ENCODE measurements at places on chromosomes 1 and 21. TPM values are rescaled to one million over a fixed set of nuclear protein-coding genes. Genes with fewer than 3 reads are reported as not detected.

- peak overlapping the region; percentile 18 for H3K4me3 ChIP-seq
- peak overlapping the region; percentile 89 for H3K27ac ChIP-seq
- DNase-seq = no peak
- no peaks in the 10 kb centered on the region for H3K27me3 ChIP-seq
Observed at GRCh38 chr1:172180501-172181285, 239.8 kb upstream of the C1orf105 start.

DNA sequence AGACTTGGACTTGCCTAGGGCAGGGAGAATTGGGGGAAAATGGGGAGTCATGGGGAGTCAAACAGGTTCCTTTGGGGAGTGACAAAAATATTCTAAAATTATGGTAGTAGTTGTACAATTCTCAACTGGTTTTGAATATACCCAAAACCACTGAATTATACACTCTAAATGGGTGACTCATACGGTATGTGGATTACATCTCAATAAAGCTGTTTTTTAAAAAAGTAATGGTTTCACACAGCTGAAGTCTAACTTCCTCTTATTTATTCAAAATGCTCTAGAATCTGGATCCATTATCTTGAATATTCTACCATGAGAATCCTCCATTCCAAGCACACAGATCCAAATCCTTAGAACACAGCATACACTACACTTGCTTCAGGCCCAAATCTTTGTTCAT is 11.1 kb downstream of the EIF4G3 start:
- no peak for DNase-seq
- no peak overlapping the region for H3K27ac ChIP-seq
- H3K4me1 ChIP-seq = no peaks in the 10 kb centered on the region
- H3K4me3 ChIP-seq = no peak overlapping the region
- no peaks in the 10 kb centered on the region for H3K27me3 ChIP-seq
- peaks cover 11% of the 10 kb centered on the region for H3K36me3 ChIP-seq

DNA sequence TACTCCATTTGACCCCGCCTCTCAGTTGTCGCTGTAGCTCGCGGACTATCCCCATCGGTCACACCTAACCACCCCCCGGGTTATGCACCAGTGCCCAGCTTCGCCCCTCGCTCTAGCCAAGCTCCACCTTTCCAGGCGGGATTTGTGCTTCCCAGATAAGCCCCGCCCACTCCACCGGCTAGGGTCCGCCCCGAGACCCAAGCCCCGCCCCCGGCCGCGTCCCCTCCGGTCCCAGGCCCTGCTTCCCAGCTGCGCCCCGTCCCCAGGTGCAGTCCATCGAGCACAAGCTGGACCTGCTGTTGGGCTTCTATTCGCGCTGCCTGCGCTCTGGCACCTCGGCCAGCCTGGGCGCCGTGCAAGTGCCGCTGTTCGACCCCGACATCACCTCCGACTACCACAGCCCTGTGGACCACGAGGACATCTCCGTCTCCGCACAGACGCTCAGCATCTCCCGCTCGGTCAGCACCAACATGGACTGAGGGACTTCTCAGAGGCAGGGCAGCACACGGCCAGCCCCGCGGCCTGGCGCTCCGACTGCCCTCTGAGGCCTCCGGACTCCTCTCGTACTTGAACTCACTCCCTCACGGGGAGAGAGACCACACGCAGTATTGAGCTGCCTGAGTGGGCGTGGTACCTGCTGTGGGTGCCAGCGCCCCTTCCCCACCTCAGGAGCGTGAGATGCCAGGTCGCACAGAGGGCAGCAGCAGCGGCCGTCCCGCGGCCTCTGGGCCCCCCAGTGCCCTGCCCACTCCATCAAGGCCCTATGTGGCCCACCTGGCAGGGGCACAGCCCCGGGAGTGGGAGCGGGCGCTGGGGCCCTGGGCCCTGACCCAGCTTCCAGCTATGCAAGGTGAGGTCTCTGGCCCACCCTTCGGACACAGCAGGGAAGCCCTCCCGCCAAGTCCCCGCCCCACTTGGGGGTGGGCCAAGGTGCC is 23.9 kb downstream of the CITED4 start:
- H3K27me3 ChIP-seq = no peaks in the 10 kb centered on the region
- DNase-seq = no peak
- H3K27ac ChIP-seq = no peak overlapping the region
- no peak overlapping the region for H3K4me3 ChIP-seq
- H3K4me1 ChIP-seq = no peaks in the 10 kb centered on the region

The CRABP2 gene
- total RNA-seq = 97.7 TPM

DNA sequence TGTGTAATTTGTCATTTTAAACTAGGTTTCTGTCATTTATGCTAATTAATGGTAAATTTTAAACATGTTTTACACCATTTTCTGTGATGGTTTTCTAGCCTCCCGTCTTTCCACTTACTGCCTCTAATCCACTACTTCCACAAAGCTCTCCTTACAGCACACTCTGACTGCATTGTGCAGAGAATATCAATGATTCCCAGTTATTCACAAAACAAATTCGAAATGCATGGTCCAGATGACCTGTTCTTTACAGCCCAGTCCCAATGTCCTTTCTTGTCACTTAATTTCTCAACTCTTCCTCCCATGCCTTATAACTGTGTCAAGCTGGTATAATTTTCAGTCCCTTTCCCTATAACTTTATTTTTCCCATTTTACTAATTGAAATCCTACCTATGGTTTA is 770.5 kb downstream of the USP25 start:
- no peak for DNase-seq
- no peak overlapping the region for H3K27ac ChIP-seq
- no peaks in the 10 kb centered on the region for H3K36me3 ChIP-seq
- no peaks in the 10 kb centered on the region for H3K27me3 ChIP-seq

DNA sequence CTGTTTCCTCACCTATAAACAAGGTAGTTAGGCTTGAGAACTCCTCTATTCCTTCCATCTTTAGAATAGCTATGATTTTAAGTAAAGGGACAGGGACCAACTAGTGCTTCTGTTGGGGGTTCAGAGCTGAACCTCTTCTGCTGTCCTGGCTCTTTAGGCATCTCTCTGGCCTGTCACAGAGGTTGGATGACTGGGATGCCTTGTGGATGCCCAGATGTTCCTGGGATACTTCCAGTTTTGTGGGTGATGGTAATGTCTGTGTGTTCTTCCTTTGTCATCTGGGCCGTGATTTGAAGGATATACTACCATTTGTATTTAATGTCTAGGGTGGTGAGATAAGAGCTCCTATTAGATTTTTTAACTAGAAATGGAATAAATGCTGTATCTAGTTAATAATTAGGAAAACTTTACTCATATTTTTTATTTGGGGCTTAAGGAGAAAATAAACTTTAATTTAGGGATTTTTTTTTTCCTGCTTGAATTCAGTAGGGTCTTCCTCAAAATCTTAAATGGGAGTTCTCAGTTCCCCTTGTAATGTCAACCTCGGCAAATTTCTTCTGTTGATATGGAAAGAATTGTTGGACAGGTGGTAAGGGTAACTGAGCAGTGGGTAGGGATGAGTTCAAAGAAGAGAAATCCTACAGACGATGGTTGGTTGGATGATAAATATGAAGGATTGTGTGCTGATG is 47.2 kb downstream of the LAMC1 start:
- H3K27ac ChIP-seq = no peak overlapping the region
- H3K27me3 ChIP-seq = no peaks in the 10 kb centered on the region

The SGIP1 gene
- 14.0 TPM for total RNA-seq

The CYP4A11 gene
- total RNA-seq = not detected

GRCh38 chr1:165486663-165487062 is 41.7 kb upstream of the RXRG start:
- H3K27ac ChIP-seq = no peak overlapping the region
- no peaks in the 10 kb centered on the region for H3K27me3 ChIP-seq
- no peaks in the 10 kb centered on the region for H3K36me3 ChIP-seq
- H3K4me3 ChIP-seq = no peak overlapping the region
- peaks cover 6% of the 10 kb centered on the region for H3K4me1 ChIP-seq

DNA sequence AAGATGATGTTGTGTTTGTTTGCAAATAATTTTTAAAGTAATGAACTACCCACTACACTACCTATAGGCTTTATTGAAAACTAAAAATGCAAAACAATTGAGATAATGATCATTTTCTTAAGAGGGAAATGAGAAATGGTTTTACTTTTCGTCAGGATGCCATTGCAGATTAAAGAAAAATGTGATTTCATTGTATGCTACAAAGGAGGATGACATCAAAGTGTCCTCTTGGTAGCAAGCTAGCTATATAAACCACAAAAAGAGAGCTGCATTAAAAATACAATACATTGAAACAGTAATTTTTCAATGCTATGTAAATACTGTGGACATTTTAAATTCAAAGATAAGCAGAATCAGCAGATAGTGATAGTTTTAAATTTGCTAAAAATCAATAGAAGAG is 87.5 kb upstream of the DPYD start:
- no peak for DNase-seq
- no peaks in the 10 kb centered on the region for H3K27me3 ChIP-seq
- no peaks in the 10 kb centered on the region for H3K36me3 ChIP-seq

The BSND gene
- not detected for total RNA-seq

DNA sequence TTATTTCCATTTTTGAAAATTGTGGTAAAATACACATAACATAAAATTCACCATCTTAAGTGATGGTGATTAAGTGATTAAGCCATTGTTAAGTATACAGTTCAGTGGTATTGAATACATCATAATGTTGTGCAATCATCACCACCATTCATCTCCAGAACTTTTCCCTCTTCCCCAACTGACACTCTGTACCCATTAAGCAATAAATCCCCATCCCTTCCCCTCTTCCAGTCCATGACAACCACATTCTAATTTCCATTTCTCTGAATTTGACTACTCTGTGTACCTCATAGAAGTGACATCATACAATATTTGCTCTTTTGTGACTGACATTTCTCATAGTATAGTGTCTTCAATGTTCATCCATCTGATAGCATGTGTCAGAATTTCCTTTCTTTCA is 124.8 kb downstream of the DISC1 start:
- DNase-seq = no peak
- no peak overlapping the region for H3K4me3 ChIP-seq
